Activated naive CD8-positive, alpha-beta T cell treated with anti-CD3 and anti-CD28 coated beads for 36 hours (primary cell): ENCODE measurements at places on chromosomes 3 and 15. TPM values are rescaled to one million over a fixed set of nuclear protein-coding genes. Genes with fewer than 3 reads are reported as not detected.

Gene CHST13
- not detected for total RNA-seq

Gene CSPG5
- total RNA-seq, result 0.56 TPM

Gene CCR3
- total RNA-seq, result not detected

Gene UBAP1L
- 2.2 TPM for total RNA-seq

Gene OR5H1
- not detected for total RNA-seq

Gene NEIL1
- 7.3 TPM for total RNA-seq

Gene CYP8B1
- total RNA-seq, result not detected

Gene NR2E3
- not detected for total RNA-seq

Gene PPM1L
- total RNA-seq, result 2.0 TPM

Gene XCR1
- not detected for total RNA-seq

Gene SLCO3A1
- total RNA-seq, result 2.7 TPM

Gene UCN2
- total RNA-seq, result not detected

Gene SLC12A1
- not detected for total RNA-seq

Gene DPPA2
- total RNA-seq, result not detected

Gene TMEM158
- total RNA-seq, result 0.12 TPM

Gene USP19
- 55.5 TPM for total RNA-seq

Gene ATP8B4
- total RNA-seq, result 3.5 TPM

Gene SLC24A5
- not detected for total RNA-seq

Gene FAM43A
- total RNA-seq, result 3.8 TPM

Gene ARPIN
- total RNA-seq, result not detected

Gene ARHGEF26
- total RNA-seq, result not detected

Gene NPAP1
- total RNA-seq, result not detected

Gene CACNA2D3
- not detected for total RNA-seq

Gene GOLGA8J
- total RNA-seq, result not detected
